ENCODE measurements at places on chromosomes 16 and 17.

DNA sequence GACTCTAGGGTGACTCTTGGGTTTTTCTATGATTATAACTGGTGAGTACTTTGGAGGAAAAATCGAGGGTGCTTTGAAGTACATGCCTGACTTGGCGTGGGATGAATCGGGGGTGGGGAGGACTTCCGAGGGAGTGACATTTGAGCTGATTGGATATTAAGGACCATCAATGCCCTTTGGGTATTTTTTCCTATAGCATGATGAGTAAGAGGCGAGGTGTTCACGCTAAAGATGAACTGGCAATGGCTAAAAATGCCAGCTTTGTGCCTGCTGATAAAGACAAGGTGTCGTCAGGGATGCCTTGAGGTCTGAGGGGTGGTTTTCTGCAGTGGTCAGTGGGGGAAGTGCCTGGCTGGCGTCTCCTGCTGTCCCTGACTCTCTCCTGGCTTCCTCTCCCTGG, 25.3 kb downstream of the USP43 start:
- no peak for DNase-seq

DNA sequence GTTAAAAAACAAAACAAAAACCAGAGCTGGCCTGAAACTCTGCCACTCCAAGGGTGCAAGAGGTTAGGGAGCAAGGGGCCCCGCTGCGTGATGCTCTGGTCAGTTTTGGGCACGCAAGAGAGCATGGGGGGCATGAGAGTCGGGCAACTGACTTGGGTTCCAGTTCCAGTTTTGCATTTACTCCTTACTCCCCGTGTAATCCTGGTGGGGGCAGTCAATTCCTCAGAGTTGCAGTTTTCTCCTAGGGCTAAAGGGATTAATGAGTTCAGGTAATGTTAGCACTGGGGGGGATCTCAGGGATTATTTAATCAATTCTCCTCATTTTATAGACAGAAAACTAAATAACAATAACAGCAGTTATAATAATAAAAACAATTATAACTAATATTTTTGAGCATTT, 72.9 kb upstream of the PMFBP1 start:
- DNase-seq = no peak

DNA sequence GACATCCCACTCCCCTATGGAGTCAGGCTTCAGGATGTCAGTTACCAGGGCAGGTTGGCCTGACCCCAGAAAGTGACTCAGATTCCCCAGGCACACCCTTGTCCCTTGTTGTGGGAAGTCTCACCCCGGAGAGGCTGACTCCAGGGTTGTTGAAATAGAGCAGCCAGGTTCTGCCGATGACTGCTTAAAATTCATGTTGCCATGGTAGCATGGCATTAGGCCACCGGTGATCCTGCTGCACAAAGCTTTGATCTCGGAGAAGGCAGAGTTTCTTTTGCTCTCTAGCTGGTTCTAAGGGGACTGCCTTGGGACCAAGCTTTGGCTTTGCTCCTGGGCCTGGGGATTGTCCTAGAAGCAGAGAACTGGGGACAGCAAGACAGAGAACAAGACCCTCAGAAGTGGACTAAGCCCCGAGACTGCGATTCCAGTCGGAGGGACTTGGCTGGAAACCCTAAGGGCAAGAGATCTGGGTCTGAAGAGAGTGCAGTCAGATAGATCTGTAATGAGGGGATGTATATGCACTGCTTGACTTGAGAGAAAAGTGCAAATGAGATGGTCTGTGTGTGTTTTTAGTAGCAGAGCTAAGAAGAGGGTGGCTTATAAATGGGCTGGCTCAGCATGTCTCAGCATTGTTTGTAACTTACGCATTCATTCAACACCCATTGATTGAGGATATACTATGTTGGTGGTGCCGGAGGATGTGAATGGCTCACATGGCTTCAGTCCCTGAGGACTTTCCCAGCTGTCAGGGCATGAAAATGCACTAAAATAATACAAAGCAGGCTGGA, 106.9 kb downstream of the RGS9 start:
- DNase-seq = no peak

GRCh38 chr16:4556580-4556979, 440 bp downstream of the C16orf96 start:
- DNase-seq = no peak

- DNase-seq = peak; percentile 32
These were observed 60.4 kb downstream of the ZDHHC7 start for GRCh38 chr16:84950906-84951305.

- no peak for DNase-seq
These were observed 350.9 kb downstream of the TMEM114 start for GRCh38 chr16:8239443-8239842.

- no peak for DNase-seq
These were observed 41.9 kb downstream of the PIGL start for GRCh38 chr17:16258901-16259300.

DNA sequence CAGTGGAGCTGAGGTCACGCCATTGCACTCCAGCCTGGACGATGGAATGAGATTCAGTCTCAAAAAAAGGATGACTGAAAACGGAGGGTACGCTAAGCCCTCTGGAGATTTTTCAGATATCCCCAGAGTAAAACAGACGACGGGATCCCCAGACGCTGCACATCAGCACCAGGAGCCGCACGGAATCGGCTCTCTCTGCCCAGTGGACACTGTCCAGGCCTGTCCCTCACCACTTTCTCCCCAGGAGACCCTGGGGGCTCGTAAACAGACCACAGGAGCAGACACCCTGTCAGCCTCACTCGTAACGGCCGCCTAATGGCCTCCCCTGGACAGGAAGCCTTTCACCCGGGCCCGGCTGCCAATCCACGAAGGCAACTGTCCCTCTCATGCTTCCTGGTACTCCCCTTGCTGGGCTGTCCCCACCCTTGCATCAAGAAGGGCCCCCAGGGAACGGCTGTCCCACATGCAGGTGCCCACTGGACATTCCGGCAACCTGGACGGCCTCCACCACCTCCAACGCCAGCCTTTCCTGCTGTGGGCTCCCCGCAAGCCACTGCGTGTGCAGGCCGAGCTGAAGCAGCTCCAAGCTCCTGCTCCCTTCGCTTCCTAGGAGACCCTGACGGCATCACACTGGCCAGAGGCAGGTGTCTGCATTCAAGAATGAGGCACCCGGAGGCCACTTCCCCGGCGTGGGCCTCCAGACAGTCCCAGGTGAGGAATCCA, 74.3 kb downstream of the TIMM22 start:
- DNase-seq = no peak

- no peak for DNase-seq
These were observed 118.4 kb upstream of the HSBP1 start for GRCh38 chr16:83689385-83689831.

DNA sequence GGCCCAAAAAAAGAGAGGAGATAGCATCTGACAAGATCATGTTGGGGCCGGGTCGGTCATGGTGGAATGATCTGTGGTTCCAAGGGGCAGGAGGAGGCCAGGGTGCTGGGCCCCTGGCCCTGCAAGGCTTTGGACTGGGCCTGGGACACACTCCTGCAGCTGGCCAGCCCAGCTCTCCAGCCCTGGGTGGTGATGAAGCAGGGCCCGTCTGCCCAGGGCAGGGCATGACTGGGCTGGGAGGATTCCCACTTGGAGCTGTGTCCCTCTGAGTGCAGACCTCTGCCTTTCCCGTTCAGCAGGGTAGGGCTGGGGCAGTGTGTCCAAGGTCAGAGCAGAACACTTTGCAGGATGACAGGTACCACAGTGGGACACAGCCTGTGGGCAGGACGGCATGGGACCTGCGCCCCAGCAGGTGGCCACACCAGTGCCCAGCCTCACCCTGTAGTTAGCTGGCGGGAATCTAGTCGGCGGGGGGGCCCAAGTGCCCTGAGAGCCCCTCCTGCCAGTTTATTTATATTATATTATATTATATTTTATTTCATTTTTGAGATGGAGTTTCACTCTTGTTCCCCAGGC, 27.6 kb upstream of the MYO15B start:
- DNase-seq = no peak

DNA sequence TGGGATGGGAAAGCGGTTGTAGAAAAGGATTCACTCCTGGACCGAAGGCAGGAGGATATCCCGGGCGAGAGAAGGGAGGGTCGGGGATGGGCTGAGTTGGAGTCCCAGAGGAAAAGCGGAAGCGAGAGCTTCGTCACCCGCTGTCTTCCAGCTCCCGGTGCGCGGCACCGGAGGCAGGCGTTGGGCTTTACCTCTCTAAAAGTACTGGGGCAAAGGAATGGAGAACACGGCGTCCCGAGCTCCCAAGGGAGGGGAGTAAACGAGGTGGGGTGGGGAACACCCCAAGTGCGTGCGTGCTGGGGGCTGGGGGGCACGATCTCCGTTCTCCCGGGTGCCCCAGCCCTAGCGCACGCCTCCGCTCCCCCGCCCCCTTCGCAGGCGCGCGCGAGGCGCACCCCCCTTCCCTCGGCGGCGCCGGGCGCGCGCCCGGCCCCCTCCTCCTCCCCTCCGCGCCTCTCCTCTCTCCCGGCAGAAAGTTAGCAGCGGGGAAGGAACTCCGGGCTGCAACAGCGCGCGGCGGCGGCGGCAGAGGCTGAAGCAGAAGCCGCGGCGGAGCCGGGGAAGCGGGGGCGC, at the start of gene HS3ST4:
HS3ST4 (plus strand) TSS at position 441 of the 573 bp plus-strand sequence.
- no peak for DNase-seq

DNA sequence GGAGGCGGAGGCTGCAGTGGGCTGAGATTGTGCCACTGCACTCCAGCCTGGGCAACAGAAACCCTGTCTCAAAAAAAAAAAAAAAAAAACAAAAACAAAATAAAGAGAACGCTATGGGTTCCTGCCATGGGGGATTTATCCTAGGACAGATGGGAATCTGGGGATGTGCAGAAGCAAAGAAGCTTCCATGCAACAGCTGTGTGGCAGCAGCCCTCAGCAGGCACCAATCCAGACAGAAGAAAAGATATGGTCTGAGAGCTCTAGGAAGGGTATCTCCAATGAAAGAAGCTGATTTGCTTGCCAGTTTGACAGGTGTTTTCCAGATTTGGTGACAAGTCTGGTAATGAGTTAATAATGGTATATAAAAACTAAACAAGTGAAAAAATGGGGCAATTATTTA, 11.6 kb downstream of the MYO19 start:
- no peak for DNase-seq

All from activated T-cell treated with anti-CD3 and anti-CD28 coated beads, Interleukin-2, amount 50 U/mL, for 72 hours (primary cell).